Aortic smooth muscle cell (primary cell): ENCODE measurements at places on chromosomes 7 and 10. TPM values are rescaled to one million over a fixed set of nuclear protein-coding genes. Genes with fewer than 3 reads are reported as not detected.

SVOPL gene
- total RNA-seq: not detected in 2 replicates

C7orf57 gene
- total RNA-seq: under 0.01 TPM in 1 of 2 replicates, not detected in the other

SPDYE9 gene
- not detected in 2 replicates for total RNA-seq

SSC4D gene
- 0.53 and 0.56 TPM in 2 replicates for total RNA-seq

ITPRID1 gene
- not detected in 2 replicates for total RNA-seq

RBP4 gene
- 0.06 TPM in 1 of 2 replicates, not detected in the other for total RNA-seq

HTR5A gene
- not detected in 2 replicates for total RNA-seq

OGDHL gene
- 0.26 and 0.68 TPM in 2 replicates for total RNA-seq

HYCC1 gene
- total RNA-seq: 124 and 126 TPM in 2 replicates

TBX20 gene
- total RNA-seq: 7.5 and 12.0 TPM in 2 replicates

ADRB1 gene
- not detected in 2 replicates for total RNA-seq

PRSS37 gene
- total RNA-seq: not detected in 2 replicates

TMEM270 gene
- not detected in 2 replicates for total RNA-seq

HIBADH gene
- 61.0 and 93.0 TPM in 2 replicates for total RNA-seq

TRIM4 gene
- total RNA-seq: 22.4 and 24.7 TPM in 2 replicates

GTF2IRD2 gene
- 4.8 and 6.4 TPM in 2 replicates for total RNA-seq

KIAA1217 gene
- total RNA-seq: 1.6 and 5.2 TPM in 2 replicates

RELN gene
- 1.2 and 1.3 TPM in 2 replicates for total RNA-seq

HKDC1 gene
- total RNA-seq: 1.4 and 1.7 TPM in 2 replicates

AZGP1 gene
- total RNA-seq: 0.13 TPM in 1 of 2 replicates, not detected in the other

MSRB2 gene
- 14.1 and 15.0 TPM in 2 replicates for total RNA-seq

SFMBT2 gene
- total RNA-seq: 1.2 and 3.4 TPM in 2 replicates

ZSCAN21 gene
- total RNA-seq: 8.8 and 10.7 TPM in 2 replicates

ADAM8 gene
- 0.87 and 1.3 TPM in 2 replicates for total RNA-seq

DPY19L1 gene
- total RNA-seq: 42.9 and 48.9 TPM in 2 replicates

SUN3 gene
- total RNA-seq: not detected in 2 replicates
